ENCODE measurements at places on chromosomes 5 and 9.

- no peak for DNase-seq
Measured at GRCh38 chr9:124256517-124257069, 1.2 kb upstream of the NEK6 start.

GRCh38 chr5:153517241-153517611 lies 26.8 kb downstream of the GRIA1 start:
- DNase-seq = no peak

DNA sequence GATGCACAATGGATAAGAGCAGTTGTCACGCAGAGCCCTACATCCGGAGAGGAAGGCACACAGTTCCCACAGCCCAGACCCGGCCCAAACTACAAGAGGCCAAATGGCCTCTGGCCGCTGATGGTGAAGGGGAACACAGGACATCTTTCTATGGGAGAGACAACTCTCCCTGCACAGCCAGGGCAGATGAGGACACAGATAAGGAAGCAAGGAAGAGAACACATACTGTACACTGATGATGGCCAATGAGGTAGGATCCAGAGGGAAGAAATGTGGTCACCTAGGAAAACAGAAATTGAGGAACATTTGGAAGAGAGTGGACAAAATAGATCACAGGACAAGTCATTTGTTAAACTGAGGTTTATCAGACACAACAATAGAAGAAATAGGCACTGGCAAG lies 28.4 kb upstream of the SMIM32 start:
- DNase-seq = no peak

DNA sequence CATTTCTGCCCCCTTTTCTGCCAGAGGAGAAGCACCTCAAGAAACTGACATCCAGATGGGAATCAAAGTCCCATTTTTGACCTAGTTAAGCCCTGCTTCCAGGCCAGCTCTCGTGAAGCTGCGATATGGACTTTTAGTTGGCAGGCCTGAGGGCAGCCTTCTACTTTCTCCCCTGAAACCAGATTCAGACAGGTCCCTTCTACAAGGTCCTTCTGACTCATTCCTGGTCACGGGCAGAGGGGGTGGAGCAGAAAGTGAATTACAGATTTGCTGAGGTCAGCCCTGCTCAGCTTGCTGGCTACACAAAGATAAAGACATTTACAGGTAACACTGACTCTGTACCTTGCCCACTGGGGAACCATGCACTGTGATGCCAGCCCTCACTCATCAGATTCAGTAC lies 52.8 kb upstream of the TUT7 start:
- DNase-seq = no peak

- DNase-seq = no peak
Measured at GRCh38 chr5:148193202-148193601, 9.6 kb upstream of the SPINK6 start.
